Erythroblast (primary cell): ENCODE measurements at places on chromosomes 2 and 18.

GRCh38 chr2:36511858-36512603 lies 85.9 kb downstream of the FEZ2 start:
- peak; percentile 36 for DNase-seq

DNA sequence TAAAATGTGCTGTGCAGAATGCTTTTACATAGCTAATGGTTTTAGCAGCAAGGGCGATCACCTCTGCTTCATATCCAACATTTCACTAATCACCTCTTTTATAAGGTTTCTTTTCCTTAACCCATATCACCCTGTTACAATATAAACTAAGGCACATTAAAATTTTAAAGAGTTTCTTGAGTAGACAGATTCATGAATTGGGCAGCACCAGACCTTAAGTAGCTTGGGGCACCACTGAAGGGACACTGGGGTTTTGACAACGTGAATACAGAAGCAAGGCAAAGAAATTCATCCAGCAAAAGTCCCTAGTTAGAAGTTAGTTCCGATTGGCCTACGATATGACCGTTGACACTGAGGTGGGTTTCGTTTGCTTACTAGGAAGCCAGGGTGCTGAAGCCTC lies 44.0 kb upstream of the RALBP1 start:
- DNase-seq, result no peak

GRCh38 chr2:236055471-236055870 lies 112.7 kb downstream of the GBX2 start:
- DNase-seq, result no peak

DNA sequence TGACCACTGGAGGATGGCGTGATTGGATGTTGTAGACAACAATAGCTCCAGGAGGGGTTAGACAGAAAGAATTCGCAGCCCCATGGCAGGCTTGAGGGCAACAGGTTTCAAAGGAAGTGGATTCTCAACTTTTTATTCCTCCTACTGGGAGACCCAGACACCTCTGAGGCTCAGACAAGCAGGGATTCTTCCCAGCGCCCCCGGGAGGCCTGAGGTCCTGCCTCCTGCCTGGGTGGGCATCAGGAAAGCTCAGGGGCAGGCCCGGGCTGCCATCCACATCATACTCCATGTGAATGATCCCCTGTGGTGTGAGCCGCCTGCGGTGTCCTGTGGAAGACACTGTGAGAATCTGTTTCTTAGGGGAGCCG lies 203.5 kb downstream of the CYP26B1 start:
- no peak for DNase-seq

DNA sequence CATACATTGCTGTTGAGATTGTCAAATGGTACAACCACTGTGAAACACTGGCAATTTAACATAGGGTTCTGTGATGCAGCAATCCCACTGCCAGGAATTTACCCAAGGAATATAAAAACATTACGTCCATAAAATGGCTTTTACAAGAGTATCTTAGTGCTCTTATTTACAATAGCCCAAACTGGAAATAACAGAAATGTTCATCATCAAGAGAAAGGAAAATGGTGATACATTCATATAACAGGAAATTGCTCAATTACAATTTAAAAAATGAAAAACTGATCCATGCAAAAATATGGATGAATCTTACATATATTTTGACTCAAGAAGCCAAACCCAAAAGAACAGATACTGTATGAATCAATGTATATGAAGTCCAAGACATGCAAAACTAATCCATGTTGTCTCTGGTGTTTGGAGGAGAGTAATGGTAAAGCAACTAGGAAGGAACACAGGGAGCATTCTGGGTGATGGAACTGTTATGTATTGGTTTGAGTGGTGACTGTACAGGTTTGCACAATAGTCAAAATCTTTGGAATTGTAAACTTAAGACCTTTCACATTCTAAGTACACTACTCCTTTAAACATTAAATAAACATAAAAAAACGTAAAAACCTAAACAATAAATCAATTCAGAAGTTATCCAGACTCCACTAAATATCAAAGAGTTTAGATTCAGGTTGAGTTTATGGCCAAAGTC lies 104.8 kb upstream of the WDR75 start:
- DNase-seq, result no peak

- DNase-seq, result no peak
Measured at GRCh38 chr2:197296835-197297234, 13.7 kb downstream of the ANKRD44 start.

GRCh38 chr18:78571063-78571785 lies 408.4 kb upstream of the SALL3 start:
- no peak for DNase-seq

- peak; percentile 11 for DNase-seq
Measured at GRCh38 chr2:235658351-235659174, 164.7 kb downstream of the AGAP1 start.

DNA sequence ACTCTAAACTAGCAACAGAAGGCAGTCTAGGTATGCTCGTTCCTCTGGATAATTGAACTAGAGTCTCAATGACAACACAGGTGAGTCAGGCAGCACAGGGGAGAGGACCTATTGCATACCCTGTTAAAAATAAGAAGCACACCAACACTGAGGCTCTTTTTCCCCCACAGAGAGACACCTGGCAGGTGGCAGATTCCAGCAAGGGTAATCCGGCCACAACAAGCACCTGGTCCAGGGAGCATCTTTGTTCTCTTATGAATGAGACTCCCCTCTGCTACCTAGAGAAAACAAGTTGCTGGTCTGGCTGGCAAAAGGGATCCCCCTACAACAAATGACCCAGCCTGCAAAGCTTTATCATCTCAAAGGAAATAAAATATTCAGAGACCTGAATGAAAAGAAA lies 508.9 kb upstream of the POU3F3 start:
- no peak for DNase-seq

- DNase-seq, result no peak
Measured at GRCh38 chr18:22063102-22063501, 106.3 kb upstream of the GATA6 start.

- no peak for DNase-seq
Measured at GRCh38 chr18:78480262-78481054, 499.2 kb upstream of the SALL3 start.

DNA sequence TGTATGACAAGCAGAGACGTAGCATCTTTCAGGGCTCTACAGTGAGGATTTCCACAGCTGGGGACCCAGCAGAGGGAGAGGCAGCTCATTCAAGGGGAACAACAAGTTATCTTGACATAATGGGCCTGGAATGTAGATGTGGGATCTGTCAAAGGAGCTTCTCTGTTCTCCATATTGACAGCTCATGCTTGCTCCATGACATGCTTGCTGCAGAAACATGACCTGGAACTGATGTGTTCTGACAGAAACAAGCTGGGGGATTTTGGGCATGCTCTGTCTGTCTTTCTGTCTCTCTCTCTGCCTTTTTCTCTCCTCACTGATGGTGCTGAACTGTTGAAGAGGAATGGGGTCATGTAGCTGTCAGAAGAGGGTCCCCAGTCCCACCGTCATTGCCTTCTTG lies 79.6 kb downstream of the MMADHC start:
- DNase-seq, result no peak

GRCh38 chr18:35239314-35239713 lies 1.5 kb upstream of the ZNF397 start:
- DNase-seq, result no peak
